ENCODE measurements at places on chromosomes 12 and 14.

GRCh38 chr12:82671673-82672195 is 15.0 kb upstream of the TMTC2 start:
- no peak for DNase-seq

DNA sequence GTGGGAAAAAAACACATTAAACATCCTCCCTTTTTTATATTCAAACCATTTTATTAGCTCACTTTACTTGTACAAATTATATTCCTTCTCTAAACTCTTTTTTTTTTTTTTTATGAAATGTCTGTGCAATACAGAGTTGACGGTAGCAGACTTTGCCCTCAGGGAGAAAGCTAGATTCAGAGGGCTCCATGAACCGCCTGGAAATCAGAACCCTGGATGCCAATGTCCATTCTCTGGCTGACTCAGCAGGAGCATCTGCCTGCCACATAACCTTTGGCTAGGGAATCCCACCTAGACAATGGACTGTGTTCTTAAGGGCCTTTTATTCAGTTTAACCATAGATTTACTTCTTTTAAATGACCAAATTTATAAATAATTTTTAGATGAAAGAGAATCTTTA is 467.0 kb downstream of the MDGA2 start:
- DNase-seq = no peak

DNA sequence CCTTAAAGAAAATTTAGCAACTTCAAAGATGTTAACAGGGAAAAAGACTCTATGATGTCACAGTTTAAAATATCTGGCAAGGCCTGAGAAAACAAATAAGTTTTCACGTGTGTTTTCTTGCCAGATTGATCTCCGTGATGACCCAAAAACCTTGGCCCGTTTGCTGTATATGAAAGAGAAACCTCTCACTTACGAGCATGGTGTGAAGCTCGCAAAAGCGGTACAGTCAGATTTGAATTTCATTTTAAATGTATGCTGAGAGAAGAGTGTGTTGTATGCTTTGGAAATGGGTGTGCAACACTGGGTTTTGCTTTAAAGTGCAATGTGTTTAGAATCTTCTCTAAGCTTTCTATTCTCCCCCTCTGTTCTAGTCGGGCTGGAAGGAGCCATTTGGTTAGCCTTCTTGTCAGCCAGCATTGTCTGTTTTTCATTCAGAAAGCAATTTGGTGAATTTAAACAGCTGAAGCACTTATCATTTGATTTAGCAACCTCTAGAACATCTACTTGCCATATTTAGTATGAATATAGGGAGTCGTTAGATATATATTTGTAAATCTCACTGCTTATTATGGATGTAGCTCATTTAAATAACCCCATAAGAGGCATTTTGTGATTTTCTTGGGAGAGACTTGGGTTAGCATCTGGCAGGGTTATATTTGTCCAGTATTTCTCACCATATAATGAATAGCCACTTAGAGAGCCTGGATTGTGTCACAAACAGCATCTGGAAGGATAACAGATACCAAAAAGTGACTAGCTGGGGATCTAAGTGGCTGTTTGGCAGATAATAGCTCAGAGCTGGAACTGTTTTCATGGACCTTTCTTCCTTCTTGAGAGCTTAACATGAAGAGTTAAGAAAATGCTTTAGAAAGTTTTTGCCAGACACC is 35.5 kb downstream of the GPHB5 start:
- no peak for DNase-seq

DNA sequence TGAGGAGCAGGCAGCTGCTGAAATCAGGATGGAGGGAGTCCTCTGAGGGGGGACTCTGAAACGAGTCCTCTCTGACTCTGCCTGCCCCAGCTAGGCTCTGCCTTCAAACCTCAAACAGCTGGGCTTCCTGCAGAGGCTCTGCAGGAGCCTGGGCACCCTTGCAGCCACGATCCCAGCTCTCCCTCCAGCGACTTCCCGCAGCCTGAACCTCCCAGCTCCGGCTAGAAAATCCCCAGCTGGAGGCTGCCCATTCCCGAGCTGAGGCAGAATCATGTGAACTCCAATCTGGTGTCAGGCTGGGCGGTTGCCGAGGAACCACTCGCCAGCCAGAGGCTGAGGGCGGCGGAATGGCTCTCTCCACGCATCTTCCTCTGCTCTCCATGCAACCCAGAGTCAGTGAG is at the start of gene GPR68:
Gene GPR68 (minus strand): TSS at position 204 of the 401 bp plus-strand sequence. CDS start 9,654 bp downstream, outside the sequence.
- DNase-seq = no peak

- no peak for DNase-seq
Observed at GRCh38 chr12:125888921-125889320, 823.7 kb downstream of the AACS start.

GRCh38 chr14:80101835-80102234 is 109.5 kb downstream of the DIO2 start:
- no peak for DNase-seq

- no peak for DNase-seq
Observed at GRCh38 chr12:9699269-9699897, 29.9 kb downstream of the CLEC2D start.

- DNase-seq = no peak
Observed at GRCh38 chr12:28574746-28575592, 384.7 kb downstream of the CCDC91 start.

GRCh38 chr12:125280482-125281377 is 215.5 kb downstream of the AACS start:
- no peak for DNase-seq

GRCh38 chr14:32311294-32312009 is 17.6 kb upstream of the AKAP6 start:
- no peak for DNase-seq

GRCh38 chr12:94594443-94594825 is 55.9 kb downstream of the TMCC3 start:
- DNase-seq = no peak

GRCh38 chr12:39846304-39846703 is 226.7 kb upstream of the ABCD2 start:
- DNase-seq = no peak

GRCh38 chr14:30982533-30982932 is 42.9 kb upstream of the AP4S1 start:
- DNase-seq = no peak

DNA sequence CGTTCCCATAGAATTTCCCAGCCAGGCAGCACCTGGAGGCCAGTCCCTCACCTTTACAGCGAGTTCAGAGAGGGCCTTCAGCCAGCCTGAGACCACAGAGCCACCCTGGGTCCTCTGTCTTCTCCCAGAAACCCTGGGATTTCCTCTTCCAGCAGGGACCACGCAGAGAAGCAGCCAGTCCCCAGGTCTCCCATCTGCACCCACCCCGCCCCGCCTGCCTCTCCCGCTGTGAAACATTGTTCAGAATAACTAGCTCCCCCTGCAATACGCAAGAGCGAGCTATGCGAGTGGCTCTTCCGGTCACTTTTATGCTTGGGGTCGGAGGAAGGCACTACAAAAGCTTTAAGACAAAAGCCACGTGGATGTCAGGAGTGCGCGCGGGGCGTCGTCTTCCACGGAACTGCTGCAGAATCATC is 77.8 kb downstream of the SERPINA3 start:
- no peak for DNase-seq

- DNase-seq = no peak
Observed at GRCh38 chr12:57069523-57069922, 9.1 kb downstream of the NEMP1 start.

DNA sequence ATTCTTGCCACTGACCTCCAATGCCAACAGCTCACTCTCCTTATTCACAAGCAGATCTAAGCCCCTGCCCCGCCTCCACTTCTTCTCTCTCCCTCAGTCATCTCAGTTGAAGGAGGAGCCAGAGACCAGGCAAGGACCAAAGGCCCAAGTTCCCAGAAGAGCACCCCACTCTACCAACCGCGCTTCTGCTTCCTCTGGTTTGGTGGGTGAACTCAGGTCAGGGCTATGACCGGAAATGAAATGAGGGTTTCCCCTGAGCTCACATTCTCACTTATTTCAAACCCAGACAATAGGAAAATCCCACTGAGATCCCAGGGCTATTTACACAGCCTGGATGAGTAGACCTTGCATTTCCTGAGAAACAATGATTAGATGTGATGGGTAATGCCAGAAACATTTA is 9.9 kb downstream of the DPF3 start:
- no peak for DNase-seq

DNA sequence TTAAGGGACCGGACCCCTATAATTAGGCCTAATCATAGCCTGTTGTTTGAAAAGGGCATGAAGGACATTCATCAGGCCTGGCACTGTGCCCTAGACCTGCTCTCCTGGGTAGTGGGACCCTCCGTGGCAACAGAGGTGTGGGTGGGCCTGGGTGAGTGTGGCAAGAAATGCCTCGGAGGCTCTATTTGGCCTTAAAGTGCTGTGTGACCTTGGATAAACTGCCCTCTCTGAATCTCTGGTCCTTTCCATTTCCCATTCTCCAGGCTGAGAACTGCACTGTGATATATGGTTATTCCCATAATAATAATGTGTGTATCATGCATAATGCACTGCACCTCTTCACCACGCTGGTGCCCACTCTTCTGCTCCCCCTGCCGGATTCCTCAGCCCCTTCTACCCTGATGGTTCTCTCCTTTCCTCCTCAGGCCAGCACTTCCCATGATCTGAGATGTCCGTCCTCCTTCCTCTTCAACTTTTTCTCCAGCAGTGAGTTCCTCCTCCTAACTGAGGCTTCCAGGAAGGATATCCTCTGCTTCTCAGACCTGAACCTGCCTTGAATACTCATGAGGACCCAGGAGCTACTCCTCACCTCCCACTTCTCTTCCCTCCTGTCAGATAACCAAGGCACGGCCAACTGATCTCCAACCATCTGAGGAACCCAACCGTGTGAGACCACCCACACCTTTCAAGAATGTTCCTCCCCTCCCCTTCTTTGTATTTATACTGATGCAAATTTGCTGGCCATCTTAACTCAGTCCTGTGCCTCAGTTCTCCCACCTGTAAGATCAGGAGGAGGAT is 111.0 kb upstream of the PZP start:
- DNase-seq = no peak

DNA sequence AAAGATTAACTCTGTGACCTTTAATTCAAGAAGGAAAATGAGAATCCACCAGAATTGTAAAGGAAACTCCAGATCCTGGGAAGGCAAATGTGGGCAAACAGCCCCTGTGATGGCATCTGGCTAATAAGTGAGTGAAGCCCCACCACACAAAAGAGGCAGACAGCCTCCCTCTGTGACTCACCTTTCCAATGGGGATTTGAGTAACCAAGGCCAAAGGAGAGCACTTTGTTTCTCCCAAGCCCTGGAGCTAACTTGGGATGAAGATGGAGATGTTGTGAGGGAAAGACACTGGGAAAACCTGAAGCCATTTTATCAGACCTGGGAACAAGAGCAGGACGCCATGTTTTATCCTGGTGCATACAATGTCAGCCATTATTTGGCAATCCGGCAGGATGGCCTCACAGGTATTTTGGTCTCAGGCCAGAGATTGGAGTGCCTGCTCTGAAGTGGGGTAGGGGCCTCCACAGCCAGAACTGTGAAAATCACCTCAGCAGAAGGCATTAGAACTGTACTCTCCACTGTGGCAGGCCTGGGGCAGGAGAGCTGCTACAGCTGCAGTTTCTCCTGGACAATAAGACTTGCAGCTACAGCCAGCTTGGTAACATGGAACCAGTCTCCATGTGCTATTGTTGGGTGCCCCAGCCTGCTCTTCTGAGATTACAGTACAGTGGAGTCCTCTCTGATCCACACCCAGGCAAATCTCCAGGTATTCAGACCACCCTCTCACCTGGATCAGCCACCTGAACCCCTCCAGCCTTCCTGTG is 96.6 kb upstream of the PCED1B start:
- no peak for DNase-seq

DNA sequence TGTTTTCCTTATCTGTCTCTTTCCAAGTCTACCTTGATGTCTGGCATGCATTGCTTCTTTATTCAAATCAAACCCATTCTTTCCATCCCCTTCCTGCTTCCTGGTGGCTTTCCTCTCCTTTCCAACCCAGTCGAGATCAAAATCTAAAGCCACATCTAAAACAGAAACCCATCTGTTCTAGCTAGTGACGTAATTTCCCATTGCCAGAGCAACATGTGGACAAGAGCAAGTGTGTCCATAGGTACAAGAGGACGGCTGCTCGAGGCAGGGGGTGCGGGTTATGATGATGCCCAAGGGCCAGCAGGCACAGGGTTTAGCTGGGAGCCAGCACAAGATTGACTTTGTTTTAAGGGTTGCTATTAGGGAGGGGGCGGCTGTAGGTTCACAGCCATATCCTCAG is 7.0 kb downstream of the KRT80 start:
- DNase-seq = no peak

DNA sequence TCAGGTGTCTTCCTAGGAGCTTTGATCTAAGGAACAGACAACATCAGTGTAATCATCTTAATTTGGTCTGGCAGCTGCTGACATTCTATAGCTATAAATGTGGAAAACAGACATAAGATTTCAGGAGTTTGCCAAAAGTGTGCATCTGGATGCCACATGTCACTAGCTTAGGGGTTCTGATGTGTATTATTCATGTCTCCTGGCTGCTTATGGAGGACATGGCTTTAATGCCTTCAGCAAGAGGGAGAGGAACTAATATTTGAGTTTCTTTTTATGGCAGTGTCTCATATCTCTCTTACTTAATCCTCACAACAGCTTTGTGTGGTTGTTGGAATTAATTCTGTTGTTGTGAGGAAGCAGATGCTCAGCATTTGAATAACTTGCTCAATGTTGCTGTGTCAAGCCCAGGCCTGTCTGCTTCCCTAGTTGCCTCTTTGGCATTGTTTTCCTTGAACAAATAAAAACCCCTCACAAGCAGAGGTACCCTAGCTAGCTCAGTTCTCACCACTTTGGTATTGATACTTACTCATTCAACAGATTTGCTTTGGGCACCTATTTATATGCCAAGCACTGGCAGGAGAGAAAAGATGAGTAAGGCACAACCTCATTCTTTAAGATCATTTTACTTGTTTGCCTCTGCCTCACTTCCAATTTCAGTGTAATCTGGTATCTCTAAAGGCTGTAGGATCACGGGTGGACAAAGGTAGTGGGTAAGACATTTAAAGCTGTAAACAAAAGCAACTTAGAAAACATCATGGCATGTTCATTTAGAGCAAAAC is 39.8 kb upstream of the EID3 start:
- no peak for DNase-seq

DNA sequence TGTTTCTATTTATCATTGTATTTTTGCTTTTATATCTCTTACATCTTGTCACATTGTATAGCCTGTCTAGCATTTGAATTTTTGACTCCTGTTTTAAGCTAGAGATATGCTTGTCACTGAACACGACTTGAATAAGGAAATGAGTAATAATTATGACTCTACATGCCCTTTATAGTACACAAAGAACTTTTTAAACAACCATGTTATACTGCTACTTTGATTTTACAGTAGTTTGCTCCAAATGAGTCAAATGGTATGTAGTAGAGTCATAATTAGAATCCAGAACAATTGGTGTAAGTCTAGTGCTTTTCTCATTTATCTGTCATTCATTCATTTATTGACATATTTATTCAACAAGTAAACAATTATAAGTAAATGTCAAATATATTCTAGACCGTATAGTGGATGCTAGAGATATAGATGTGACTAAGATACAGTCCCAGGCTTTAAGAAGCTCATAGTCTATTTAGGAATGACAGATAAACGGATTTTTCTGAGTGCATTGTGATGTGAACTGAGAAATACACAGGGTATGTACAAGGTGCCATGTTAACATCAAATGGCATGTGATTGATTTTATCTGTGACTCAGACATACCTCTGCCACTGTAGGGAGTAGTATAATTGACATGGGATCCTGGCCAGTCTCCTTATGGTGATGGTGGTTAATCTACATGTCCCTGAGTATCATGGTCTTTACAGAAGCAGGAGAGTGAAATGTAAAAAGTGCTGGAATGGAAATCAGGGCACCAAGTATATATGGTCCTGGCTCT is 799.7 kb downstream of the DIO2 start:
- no peak for DNase-seq

GRCh38 chr12:104249017-104249416 is 33.4 kb downstream of the TXNRD1 start:
- no peak for DNase-seq
